Caudate nucleus (tissue), 63 donors: ENCODE measurements at places on chromosomes 1 and 21.

GRCh38 chr1:64854674-64855073, 109.8 kb downstream of the RAVER2 start:
- DNase-seq, result no peak

GRCh38 chr1:10608690-10609089, 133.9 kb downstream of the PEX14 start:
- DNase-seq, result no peak

GRCh38 chr1:90122654-90123340, 127.9 kb downstream of the ZNF326 start:
- no peak for DNase-seq

DNA sequence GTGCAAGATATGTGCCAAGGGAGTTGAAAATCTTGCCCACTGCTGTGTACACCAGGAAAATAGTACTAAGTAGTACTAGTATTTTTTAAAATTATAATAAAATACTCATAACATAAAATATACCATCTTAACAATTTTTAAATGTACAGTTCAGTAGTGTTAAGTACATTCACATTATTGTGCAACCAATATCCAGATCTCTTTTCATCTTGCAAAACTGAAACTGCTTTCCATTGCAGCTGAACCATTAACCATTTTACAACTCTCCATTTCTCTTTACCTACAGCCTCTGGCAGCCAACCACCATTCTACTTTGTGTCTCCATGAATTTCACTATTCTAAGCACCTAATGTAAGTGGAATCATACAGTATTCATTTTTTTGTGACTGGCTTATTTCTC, 19.3 kb upstream of the RAB3GAP2 start:
- no peak for DNase-seq

GRCh38 chr21:14787312-14787711, 241.2 kb upstream of the SAMSN1 start:
- no peak for DNase-seq

GRCh38 chr1:46301406-46301807, 2.0 kb downstream of the LRRC41 start:
- no peak for DNase-seq

DNA sequence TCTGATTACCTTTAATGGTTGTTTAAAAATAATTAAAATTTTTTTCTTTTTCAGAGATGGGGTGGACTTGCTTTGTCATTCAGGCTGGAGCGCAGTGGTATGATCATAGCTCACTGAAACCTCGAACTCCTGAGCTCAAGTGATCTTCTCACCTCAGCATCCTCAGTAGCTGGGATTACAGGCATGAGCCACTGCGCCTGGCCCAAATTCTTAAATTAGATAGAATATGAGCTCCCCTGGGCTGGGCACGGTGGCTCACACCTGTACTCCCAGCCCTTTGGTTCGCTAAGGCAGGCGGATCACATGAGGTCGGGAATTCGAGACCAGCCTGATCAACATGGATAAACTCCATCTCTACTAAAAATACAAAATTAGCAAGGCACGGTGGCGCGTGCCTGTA, 17.0 kb downstream of the CERS2 start:
- DNase-seq, result no peak
